NCI-H2107 (cell line): ENCODE measurements at places on chromosomes 1 and 21.

GRCh38 chr21:42306366-42307035 lies 8.7 kb downstream of the TFF3 start:
- no peak for DNase-seq

DNA sequence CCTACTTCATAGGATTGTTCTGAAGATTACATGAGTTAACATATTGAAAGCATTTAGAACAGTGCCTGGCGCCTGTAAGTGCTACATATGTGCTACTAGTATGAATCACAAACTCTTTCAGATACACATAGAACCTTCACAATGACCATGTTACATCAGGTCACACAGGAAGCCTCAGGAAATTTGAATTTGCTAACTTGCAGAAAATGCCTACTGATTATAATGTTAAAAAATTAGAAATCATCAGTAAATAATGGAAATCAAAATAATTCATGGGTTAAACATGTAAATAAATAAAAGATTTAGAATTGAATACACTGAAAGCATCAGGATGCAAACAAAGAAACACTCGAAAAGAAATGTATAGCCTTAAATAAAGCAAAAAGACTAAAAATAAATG lies 94.9 kb downstream of the SPAG17 start:
- no peak for DNase-seq

GRCh38 chr21:45835301-45836267 lies 146.0 kb upstream of the COL6A1 start:
- no peak for DNase-seq

DNA sequence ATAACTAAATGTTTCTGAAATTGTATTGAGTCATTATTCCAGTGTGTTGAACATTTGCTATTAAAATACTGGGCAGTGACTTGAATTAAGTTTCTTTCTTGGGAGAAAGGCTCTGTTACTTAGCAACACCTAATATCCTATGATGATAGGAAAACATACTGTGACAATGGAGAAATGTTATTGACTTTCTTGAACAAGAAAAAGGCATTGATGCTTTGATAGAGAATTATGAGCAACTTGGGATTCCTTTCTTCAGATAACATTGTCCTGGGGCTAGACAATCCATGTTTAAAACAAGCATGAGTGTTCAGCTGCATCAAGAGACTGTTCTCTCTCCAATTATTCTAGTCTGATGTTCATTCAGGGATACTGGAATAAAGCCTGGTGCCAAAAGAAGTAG lies 215.9 kb upstream of the L1TD1 start:
- no peak for DNase-seq

- DNase-seq = no peak
These were observed 155.0 kb upstream of the EDN2 start for GRCh38 chr1:41639332-41639936.

GRCh38 chr21:29329406-29329805 lies 30.7 kb downstream of the BACH1 start:
- no peak for DNase-seq

- DNase-seq = no peak
These were observed 42.7 kb downstream of the FAAP20 start for GRCh38 chr1:2151911-2152310.

DNA sequence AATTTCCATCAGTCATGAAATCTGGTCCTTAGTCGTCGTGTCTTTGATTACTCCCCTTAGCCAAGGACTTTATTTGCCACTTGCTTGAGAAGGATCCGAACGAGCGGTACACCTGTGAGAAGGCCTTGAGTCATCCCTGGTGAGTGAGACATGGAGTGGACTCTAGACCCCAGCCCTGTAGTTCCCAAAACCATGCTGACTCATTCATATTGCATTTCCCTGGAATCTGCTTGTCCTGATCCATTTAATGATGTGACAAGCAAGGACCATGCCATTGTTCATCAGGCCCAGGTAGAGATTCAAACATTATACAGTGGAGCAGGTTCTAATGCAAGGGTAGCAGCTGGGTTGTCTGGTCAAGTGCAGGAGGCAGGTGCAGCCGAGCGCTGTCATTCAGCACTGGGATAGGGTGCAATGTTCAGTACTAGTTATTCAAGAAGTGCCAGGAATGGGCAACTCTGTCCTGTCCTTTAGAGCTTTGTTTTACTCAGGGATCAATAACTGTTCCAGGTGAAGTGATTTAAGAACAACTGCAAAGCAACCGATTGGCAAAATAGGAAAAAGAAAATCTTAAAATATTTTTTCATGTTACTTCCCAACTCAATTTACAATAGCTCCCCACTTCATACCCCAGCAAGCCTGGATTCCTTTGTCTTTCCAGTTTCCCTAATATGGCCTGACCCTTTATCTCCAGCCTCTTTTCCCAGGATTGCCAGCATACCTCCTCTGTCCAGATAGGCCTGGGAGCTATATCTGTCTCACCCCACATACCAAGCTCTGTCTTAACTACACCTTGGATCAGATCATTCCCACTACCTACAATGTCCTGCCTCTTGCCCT lies 26.5 kb downstream of the CAMK1G start:
- no peak for DNase-seq

DNA sequence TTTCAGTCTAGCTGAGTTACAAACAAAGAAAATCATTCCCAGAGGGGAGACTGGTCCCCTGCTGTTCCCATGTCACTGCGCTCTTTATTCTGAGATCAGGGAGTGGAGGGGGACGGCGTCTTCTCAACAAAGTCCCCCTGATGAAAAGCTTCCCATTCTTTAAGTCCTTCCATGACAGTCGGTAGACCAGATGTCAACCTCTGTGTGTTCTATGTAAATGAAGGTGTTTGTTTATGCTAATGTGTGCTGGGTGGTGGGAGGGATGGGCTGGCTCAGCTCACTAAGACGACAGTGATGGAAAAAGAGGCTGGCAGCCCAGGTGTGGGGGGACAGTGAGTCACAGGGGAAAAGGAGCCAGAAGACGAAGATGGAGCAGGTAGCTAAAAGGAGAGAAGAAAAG lies 148.2 kb upstream of the KLHDC7A start:
- no peak for DNase-seq

DNA sequence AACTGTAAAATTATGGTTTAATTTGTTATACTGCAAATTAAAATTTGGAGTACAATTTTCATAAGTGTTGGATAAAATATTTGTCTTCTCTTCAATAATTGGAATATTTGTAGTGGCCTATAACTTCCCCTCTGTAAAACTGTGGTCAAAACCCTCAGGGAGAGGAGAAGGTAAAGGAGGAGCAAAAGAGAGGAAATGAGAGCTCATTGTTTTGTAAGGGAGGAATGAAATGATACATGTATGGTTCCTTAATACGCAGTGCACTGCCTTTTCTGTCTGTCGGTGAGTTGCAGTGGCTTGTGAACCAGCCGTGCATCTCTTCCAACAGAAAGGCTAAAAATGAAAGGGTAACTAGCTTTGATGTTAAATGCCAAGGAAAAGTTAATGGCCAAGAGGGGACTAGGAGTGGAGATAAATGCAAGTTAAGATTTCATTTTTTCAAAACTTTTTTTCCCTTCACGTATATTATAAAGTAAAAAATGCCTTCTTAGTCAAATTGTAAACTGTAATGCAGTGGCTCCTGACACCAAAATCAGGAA lies 26.4 kb downstream of the LRRC8D start:
- no peak for DNase-seq

GRCh38 chr1:164767752-164768402 lies 208.9 kb downstream of the PBX1 start:
- DNase-seq = no peak

DNA sequence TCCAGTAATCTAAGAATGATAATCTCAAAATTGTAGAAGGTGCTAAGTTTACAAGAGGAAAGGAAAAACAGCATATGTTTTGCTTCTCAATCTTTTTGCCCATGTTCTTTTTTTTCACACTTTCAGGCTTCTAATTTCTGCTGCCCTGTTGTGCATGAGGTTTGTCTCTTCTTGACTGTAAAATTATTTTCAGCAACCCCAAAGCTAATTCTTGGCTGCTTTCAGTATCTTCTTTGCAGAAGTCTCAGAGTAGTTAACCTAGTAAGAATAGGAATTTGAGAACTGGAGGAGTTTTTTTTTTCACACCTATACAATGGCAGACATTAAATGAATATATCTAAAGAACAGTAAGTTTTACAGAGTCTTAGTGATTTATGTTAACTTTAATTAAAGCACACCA lies 26.4 kb downstream of the DENND2D start:
- no peak for DNase-seq

DNA sequence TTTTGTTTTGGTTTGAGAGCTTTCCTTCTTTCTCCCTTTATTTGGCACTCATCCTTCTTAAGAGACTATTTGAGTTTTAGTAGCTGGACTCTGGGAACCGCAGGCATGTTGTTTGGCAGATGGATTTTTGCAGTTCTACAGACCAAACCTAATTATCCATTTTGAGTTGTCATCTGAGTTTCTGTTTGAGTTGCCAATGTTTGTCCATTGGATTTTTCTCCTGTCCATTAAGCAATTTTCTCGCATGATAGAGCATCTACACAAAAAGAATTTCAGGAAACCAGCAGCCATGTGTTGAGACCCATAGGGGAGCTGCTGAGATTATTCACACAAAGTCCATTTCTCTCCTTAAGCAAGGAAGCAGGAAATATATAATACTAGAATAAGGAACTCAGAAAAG lies 17.2 kb upstream of the CXADR start:
- DNase-seq = no peak

DNA sequence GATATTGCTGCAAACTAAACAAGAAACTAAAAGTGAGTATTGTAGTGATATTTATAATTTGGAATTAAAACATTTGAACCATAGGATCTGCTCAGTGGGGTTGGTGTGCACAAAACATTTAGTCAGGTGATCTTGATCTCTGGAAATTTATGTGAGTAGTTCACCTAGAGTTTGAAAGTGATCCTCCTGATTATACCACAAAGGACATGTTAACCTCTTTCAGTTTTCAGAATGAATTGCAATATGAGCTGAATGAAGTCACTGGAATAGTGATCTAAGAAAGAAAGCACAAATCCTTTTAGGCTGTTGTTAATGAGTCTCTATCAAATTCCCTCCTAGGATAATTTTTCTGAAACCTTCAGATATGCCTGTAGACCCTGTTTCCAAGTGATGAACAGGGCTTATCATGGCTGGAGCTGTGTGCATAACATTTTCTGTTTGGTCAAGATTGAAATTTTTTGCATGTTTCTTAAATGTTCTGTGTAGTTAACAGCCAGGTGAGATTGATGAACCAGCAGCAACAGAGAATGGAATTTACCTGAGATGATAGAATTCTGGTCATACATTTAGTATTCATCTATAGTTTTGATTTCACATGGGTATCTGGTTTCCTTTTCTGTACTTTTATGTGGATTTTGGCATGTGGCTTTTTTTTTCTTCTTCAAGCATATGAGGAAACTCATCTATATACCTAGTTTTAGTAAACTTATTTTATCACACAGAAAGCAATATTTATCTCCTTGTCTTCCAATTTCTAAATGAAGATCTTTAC lies 25.5 kb downstream of the CDC14A start:
- DNase-seq = no peak

DNA sequence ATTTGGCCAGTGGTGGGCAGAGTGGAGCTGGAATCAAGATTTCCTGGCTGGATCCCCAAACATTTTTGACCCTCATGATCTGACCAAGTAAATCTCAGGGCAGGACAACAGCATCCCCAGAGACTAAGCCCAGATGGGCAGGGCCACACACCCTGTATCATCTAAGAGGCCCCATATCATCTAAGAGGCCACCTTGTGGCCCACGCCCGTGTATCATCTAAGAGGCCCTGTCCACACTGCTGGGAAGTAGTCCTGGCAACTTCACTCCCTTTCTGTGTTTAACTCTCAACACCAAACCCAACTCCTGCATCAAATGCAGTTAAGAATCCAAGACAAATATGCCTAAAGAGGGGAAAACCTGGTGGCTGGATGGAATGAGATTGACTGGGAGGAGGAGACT lies 81.6 kb upstream of the SSX2IP start:
- no peak for DNase-seq

- DNase-seq = no peak
These were observed 358.1 kb downstream of the HHAT start for GRCh38 chr1:210686841-210687240.

DNA sequence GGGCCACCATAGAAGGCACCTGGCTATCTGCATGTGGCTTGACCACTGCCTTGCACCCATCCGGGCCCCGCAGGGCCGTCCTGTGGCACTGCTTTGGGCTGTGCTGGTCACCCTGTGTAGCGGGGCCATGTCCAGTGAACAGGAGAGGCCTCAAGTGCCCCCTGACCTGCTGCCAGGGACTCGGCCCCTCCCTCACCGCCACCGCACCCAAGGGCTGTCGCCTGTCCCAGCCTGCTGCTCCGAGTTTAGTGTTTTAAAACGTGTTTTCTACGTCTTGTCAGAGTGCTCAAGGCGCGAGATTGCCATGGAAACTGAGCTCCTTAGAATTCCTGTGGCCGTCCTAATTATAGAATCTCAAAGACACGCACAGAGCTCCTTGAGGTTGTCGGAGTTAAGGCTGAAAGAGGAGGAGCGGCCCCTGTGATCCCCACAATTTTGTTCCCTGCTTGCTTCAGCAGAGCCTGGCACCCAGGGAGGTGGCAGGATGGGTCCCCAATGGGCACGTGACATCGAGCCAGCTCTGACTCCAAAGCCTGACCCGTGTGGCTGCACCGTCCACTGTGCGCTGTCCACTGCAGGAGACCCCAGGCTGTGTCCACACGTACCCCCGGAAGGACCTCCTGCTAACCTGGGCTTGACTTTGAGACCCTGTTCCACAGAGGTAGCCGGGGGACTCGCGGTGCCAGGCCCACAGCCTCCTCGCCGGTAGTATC lies 66.2 kb downstream of the FAAP20 start:
- no peak for DNase-seq

DNA sequence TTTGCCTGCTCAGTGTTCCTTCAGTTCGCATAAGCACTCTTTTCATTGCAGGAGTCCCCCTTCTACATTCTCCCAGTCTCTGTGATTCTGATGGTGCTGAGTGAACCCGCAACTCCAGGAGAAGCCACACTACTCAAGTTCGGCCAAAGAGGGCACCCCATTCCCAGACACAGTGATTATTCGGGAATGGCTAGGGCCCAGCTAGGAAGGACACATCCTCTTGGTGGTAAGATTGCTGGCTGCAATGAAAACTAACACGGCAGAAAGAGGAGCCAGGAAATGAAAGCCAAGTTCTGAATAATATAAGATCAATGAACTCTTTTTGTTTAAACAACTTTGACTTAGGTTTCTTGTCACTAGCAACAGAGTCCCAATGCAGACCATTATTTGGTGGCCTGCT lies 14.9 kb downstream of the CREG1 start:
- no peak for DNase-seq

GRCh38 chr21:35426469-35426868 lies 377.4 kb upstream of the RUNX1 start:
- no peak for DNase-seq

- no peak for DNase-seq
These were observed 388.7 kb downstream of the PTPRU start for GRCh38 chr1:29625084-29625420.

GRCh38 chr1:227893949-227894721 lies 53.6 kb downstream of the WNT9A start:
- no peak for DNase-seq

DNA sequence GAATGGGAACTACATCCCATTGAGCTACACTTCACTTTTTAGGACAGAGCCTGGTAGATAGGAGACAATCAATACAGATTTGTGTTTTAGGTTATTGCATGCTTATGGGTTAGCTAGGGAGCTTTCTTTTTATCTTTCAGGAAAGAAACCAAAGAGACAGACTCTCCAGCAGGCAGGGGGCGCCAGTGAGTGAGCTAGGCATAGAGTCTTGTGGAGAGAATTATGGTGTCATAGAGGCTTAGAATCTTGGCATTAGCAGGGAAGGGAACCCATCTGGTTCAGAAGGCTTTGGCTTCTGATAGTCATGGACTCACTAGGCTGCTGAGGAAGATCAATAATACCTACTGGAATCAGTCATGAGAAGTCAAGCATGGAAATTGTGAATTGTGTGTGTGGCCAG lies at the start of gene SMCP:
Gene SMCP, plus strand, starts transcription at position 281 of the 400 bp plus-strand sequence. CDS start 6,101 bp downstream, outside the sequence.
- no peak for DNase-seq

- DNase-seq = no peak
These were observed 77.5 kb downstream of the FNBP1L start for GRCh38 chr1:93525431-93525830.
